ENCODE measurements at places on chromosomes 16 and 17.

- peak; percentile 25 for DNase-seq
Observed at GRCh38 chr16:4537376-4538343, 913 bp downstream of the CDIP1 start.

- DNase-seq, result no peak
Observed at GRCh38 chr16:8892101-8892575, 10.0 kb downstream of the LITAFD start.

DNA sequence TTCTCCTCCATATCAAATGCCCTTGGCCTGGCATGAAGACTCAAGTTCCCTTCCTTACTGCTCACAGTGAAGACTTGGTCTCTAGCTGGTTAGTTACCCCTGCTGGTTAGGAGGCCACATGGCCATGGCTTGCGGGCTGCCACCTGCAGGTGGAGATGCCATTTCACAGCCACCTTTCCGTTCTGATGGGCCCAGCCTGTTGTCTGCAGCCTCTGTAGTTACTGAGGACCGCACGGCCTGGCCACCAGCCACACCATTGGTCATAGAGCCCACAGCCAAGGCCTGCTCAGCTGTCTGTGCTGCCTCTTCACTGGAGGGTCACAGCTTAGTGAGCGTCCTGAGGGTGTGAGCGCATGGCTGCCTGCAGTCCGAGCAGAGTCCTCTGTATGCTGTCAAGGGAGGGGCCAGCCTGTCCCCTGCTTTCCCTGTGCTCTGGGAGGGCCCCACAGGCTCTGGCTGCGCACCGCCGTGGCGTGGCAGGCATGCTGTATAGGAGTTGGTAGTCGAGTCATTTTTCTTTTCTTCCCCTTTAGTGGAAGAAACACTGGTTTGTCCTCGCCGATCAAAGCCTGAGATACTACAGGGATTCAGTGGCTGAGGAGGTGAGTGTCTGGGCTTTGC is 59.2 kb downstream of the PLD6 start:
- DNase-seq, result peak; percentile 44

DNA sequence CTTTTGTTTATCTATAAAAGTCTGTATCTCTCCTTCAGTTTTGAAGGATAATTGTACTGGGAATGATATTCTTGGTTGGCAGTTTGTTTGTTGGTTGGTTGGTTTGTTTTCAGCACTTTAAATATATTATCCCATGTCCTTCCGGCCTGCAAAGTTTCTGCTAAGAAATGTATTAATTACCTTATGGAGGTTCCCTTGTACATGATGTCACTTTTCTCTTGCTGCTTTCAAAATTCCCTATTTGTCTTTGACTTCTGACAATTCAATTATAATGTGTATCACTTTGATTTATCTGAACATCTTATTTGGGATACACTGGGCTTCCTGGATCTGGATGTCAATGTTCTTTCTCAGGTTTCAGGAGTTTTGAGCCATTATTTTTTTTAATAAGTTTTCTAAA is 4.1 kb upstream of the KRT34 start:
- no peak for DNase-seq

GRCh38 chr17:50207792-50208567 is 6.5 kb upstream of the COL1A1 start:
- no peak for DNase-seq

GRCh38 chr17:3988297-3989040 is 24.2 kb upstream of the ATP2A3 start:
- DNase-seq, result no peak

- no peak for DNase-seq
Observed at GRCh38 chr17:66655861-66656260, 179.1 kb upstream of the CACNG5 start.

- peak; percentile 92 for DNase-seq
Observed at GRCh38 chr17:35242158-35242804, 591 bp upstream of the SLFN5 start.

GRCh38 chr16:66245868-66246267 is 120.6 kb upstream of the CDH5 start:
- DNase-seq, result no peak

GRCh38 chr17:66492561-66493005 is 190.2 kb downstream of the PRKCA start:
- no peak for DNase-seq

- no peak for DNase-seq
Observed at GRCh38 chr16:49932946-49933345, 77.0 kb upstream of the ZNF423 start.

- no peak for DNase-seq
Observed at GRCh38 chr16:28260193-28260592, 32.1 kb upstream of the SBK1 start.

DNA sequence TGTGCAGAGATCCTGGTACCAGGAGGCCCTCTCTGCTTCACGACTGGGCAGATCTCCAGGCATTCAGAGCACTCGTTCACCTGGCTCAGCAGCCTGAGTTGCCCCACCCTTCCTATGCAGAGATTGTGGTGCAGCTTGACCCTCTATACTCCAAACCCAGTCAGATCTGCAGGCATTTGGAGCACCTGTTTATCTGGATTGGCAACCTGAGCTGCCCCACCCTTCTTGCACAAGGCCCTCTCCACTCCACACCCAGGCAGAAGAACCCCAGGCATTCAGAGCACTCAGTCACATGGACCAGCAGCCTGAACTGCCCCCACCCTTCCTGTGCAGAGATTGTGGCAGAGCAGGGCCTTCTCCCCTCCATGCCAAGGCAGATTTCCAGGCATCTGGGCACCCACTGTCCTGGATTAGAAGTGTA is 88.4 kb upstream of the CDH5 start:
- no peak for DNase-seq

DNA sequence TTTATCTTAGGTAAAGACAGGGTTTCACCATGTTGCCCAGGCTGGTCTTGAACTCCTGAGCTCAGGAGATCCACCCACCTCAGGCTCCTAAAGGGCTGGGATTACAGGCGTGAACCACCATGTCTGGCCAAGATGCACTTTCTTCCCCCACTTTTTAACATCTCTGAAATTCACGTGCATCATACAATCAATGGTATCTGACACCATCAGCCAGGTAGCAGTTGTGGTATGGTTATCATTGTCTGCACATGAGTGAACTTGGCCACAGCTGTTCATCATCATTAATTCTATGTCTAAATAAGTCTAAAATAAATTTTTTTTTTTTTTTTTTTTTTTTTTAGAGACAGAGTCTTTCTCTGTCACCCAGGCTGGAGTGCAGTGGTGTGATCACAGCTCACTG is 34.2 kb upstream of the MYLK3 start:
- no peak for DNase-seq

- DNase-seq, result no peak
Observed at GRCh38 chr16:30401768-30402425, 5.5 kb upstream of the ZNF771 start.

DNA sequence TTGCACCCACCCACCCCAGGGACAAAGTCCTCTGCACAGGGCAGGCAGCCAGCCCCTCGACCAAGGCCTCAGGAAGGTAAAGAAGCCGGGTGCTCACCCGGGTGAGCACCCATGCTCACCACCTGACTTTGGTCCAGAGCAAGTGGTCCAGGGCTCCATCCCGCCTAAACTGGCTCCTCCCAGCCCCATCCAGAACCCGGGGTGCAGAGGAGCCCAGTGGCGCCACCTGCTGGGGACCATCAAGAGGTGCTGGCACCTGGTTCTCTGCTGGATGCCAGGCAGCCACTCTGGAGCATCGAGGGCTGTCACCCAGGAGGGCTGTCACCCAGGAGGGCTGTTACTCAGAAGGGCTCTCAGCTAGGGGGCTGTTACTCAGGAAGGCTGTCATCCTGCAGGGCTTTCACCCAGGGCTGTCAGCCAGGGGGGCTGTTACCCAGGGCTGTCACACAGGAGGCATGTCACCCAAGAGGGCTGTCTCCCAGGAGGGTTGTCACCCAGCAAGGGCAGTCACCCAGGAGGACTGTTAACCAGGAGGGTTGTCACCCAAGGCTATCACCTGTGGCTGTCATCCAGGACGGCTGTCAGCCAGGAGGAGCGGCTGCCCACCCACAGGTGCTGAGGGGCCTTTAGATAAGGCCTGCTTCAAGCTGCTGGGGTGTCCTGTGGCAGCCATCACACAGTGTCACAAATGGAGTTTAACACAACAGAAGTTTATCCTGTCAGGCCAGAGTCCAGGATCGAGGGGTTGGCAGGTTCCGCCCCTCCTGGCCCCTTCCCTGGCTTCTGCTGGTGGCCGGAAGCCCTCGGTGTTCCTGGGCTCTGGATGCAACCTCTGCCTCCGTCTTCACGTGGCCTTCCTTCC is 98.5 kb downstream of the TNFRSF13B start:
- DNase-seq, result peak; percentile 47

DNA sequence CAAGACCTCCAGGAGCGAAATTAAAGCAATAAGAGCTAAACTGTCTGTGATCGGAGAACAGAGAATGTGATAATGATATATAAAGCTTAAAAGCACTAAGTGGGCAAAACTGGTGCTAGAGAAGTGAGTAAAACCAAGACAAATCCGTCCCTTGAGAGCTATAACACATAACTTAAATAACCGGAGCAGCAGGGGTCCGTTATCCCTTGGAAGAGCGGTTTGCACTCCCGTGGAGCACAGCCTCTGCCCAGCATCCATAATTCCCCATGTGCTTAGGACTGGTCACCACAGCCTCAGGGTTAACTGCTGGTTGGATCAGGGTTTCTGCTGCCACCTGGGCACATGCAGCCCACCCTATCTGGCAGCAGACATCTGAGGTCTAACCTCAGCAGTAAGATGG is 489.0 kb downstream of the NPIPA7 start:
- DNase-seq, result no peak

- no peak for DNase-seq
Observed at GRCh38 chr16:23131931-23132621, 17.2 kb downstream of the USP31 start.

DNA sequence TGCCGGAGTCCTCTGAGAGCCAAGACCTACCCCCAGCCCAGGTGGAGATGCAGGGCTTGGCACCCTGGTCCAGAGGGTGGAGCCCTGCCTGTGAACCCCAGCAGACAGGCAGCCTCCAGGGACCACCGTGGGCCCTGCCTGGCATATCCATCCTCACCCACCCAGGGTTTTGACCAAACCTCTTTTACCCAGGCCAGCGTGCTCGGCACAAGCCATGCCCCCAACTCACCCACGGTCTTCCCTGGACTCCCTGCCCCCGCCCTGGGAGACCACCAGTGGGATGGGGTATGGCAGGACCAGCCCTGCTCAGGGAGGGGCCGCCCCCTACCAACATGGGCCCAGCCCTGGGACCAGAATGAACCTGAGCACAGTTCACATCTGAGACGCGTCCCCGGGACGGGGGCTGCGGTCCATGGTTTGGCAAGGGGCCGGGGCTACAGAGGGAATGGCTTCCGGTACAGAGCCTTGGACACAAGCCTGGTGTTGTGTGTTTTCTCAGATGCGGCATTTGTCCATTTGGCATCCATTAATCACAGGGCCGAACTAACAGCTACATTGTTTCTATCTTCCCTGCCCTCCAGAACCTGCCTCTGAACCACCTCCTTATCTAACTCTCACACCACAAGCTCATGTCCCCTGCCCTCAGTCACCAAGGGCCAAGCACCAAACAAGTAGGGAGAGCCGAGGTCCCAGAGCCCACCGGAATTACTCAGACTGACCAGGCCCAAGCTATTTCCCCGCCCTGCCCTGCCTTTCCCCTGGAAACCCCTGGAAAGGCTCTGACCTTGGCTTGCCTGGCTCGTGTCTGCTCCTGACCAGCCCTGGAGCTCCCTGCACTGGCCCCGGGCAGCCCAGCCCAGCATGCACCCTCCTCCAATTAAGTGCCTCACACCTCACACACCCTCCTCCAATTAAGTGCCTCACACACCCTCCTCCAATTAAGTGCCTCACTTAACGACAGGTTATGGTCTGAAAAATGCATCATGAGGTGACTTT is 14.1 kb downstream of the HS3ST6 start:
- DNase-seq, result no peak

- no peak for DNase-seq
Observed at GRCh38 chr16:2779151-2779920, 2.3 kb upstream of the ELOB start.

All from activated CD4-positive, alpha-beta memory T cell treated with anti-CD3 and anti-CD28 coated beads, Interleukin-2, amount 10 ng/mL, durations not matched to agents 7 days and 5 days (primary cell).